ENCODE measurements at places on chromosomes 3 and 15. TPM values are rescaled to one million over a fixed set of nuclear protein-coding genes. Genes with fewer than 3 reads are reported as not detected.

GRCh38 chr3:48088056-48088748 lies 72.0 kb upstream of the MAP4 start:
- peak; percentile 30 for DNase-seq

GRCh38 chr3:27721717-27722564 lies at the start of gene EOMES:
TSS of gene EOMES (minus strand) at chr3:27722323. CDS start at chr3:27722294, 29 bp downstream.
- DNase-seq: peak; percentile 67

Gene FANCD2OS
- total RNA-seq: not detected

GRCh38 chr3:71245971-71246880 lies 337.3 kb downstream of the FOXP1 start:
- no peak for DNase-seq

Gene CLDN16
- 0.74 TPM for total RNA-seq

- no peak for DNase-seq
Measured at GRCh38 chr3:24741506-24741905, 246.9 kb upstream of the THRB start.

Gene RASL12
- 1.6 TPM for total RNA-seq

Gene SEMA3B
- 5.0 TPM for total RNA-seq

Gene C3orf62
- 0.86 TPM for total RNA-seq

DNA sequence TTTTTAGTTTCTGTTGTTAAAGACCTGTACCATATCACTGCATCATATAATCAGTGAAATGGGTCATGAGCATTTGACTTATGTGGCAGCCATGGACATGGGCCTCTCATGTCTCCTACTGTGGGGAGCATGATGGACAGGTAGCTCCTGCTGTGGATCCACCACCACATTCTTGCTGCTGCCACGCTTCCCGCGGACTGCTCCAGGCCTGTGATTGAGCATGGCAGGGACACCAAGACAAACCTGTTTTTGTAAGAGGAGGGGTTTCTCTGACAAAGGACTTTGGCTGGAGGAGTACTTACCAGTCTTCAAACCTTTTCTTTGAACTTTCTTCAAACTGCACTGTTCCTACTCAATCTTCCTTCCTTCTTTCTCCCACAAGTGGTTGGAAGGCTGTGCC lies 17.9 kb upstream of the P2RY14 start:
- DNase-seq: no peak

Gene HACD3
- total RNA-seq: 105 TPM

GRCh38 chr3:96072226-96072625 lies 742.2 kb upstream of the EPHA6 start:
- no peak for DNase-seq

GRCh38 chr3:10426346-10427220 lies 78.8 kb downstream of the ATP2B2 start:
- no peak for DNase-seq

- DNase-seq: no peak
Measured at GRCh38 chr3:32865383-32865782, 47.6 kb downstream of the TRIM71 start.

- DNase-seq: peak; percentile 36
Measured at GRCh38 chr3:44223299-44223698, 18.4 kb upstream of the TOPAZ1 start.

All from Daoy (cell line).